ENCODE measurements at places on chromosomes 7 and 10.

GRCh38 chr7:148334959-148335577 is 255.5 kb upstream of the C7orf33 start:
- DNase-seq = peak; percentile 81

DNA sequence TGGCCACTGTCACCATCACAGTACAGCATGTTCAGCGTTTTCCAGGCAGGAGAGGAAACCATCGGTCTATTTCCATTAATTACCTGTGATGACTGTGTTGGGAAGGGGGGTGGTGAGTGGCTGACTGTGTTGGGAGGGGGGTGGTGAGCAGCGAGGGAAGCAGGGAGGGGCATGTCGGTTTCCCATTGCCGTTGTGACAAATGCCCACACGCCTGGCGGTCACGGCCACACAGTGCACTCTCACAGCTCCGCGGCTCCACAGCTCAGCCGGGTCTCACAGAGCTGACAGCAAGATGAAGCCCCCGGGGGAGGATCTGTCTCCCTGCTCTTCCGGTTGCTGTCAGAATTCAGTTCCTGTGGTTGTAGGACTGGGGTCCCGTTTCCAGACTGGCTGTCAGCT is 39.0 kb downstream of the AP5Z1 start:
- no peak for DNase-seq

- no peak for DNase-seq
These were observed 334.3 kb downstream of the ARL4A start for GRCh38 chr7:13021566-13022300.

GRCh38 chr10:125159932-125160855 is at the start of gene CTBP2:
Gene CTBP2, minus strand, starts transcription at chr10:125160563.
- DNase-seq = no peak

DNA sequence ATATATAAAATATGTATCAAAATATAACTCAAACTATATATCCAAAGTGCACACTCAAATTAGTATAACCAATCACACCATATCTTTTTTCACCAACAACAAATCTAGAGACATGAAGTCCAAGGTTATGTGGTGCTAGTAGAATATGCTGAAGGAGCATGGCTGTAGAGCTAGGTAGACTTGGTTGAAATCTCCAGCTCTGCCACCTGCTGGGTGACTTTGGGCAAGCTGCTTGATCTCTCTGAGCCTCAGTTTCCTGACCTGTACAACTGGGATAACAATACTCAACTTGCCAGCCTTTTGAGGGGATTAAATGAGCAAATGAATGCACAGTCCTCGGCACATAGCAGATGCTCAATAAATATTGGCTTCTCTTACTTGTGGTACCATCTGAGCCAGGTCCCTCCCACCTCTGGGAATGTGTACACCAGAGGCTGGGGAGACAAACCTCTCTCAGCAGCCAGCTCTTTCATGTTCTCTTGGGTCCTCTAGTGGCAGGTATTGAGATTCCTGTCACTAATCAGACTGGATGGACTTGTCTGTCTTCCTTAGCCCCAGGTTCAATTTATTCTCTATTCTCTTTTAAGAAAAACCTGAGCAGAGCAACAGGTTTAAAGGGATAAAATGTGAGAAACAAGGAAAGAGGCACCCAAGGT is 94.3 kb upstream of the PDE1C start:
- peak; percentile 63 for DNase-seq

DNA sequence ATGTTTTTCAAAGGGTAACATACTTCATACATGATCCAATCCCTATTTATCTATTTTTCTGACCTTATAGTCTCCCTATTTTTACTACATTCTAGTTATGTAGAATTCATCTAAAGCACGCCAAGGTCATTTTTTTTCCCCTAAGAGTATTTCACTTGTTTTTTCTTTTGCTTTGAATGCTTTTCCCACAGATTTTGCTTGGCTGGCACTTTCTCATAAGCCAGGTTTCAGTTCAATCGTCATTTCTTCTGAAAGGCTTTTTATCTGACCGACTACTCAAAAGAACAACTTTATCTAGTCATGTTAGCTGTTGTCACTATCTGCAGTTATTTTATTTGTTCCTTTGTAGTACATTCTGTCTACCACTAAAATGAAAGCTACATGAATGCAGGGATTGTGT is 1274.6 kb downstream of the REEP3 start:
- no peak for DNase-seq

- DNase-seq = no peak
These were observed 25.6 kb downstream of the CASP7 start for GRCh38 chr10:113705344-113705652.

GRCh38 chr7:35037211-35037525 is at the start of gene DPY19L1:
Gene DPY19L1, minus strand, starts transcription at chr7:35037485. Its CDS starts 91 bp downstream, at chr7:35037394.
- DNase-seq = no peak

DNA sequence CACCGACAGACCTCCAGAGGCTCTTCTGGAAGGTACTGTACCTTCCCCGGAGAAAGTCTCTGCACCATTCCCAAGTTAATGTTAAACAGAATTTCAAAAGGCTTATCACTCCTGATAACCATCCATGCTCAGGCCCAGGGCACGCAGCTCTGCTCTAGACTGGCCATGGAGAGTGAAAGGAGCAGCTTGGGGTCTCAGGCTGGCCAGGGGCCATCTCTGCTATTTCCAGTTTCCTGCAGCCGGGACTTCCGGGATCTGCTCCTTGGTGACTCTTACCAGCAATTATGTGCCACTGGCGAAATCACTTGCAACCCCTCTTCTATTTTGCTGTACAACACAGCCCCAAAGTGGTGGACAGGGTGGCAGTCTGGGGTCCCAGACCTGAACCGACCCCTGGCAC is 6.0 kb downstream of the CLDN15 start:
- no peak for DNase-seq

DNA sequence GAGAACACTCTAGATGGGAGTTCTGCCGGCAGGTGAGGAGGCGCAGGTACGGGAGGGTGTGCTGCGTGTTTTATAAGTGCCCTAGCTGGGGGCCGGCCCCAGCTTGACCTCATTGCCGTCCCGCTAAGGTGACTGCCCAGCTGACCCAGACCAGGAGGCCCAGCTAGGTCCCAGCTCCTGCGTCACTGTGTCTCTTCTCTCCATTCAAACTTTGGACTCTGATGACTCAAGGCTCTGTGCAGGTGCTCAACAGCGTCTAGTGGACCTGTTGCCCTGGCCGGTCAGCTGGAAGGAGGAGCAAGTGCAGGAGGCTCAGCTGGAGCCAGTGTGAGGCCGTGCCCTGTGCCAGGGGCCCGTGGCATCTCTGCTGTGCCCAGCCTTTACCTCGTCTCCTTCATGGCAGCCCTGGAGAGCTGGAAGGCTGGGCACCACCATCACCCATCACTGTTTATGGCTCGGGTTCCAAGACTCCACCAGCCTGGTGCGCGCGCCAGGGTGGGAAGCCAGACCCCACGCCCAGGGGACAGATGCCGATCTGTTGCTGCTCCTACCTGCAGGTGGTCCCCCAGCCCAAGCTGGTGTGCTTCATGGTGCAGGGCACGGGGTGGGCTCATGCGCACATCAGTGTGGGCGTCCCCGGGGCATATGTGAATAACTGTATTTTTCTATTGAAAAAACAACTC is 14.6 kb downstream of the LHPP start:
- DNase-seq = no peak

- no peak for DNase-seq
These were observed 531.3 kb downstream of the ATRNL1 start for GRCh38 chr10:115624448-115624847.

- DNase-seq = peak; percentile 56
These were observed 188.4 kb downstream of the PPP1R3A start for GRCh38 chr7:113730309-113730955.

GRCh38 chr7:28903730-28904577 is 54.2 kb downstream of the TRIL start:
- DNase-seq = no peak

GRCh38 chr7:5526100-5526905 is 102.7 kb upstream of the TNRC18 start:
- DNase-seq = no peak

GRCh38 chr10:11017570-11018431 is at the start of gene CELF2:
Gene CELF2, plus strand, starts transcription at chr10:11017872. Its CDS starts 218 bp downstream, at chr10:11018090.
- no peak for DNase-seq

- DNase-seq = no peak
These were observed 244.0 kb upstream of the ZWINT start for GRCh38 chr10:56605051-56605450.

DNA sequence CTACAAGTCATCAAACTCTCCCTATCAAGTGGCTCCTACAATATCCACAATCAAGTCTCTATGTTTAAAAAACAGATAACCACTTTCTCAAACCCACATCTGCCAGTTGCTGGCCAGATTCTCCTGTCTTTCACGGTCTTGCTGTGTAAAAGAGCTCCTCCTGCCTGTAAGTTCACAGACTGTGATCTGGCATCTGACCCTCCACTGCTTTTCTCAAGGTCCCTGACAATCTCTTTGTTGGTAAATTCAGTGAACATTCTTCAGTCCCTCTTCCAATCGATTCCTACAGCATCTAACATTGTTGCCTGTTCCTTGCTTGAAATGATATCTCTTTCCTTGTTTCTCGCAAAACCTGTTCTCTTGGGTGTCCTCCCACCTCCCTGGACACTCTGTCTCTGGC is 18.5 kb upstream of the LMOD2 start:
- DNase-seq = no peak

All from stromal cell of bone marrow (primary cell).